ENCODE measurements at places on chromosomes 7 and 10.

GRCh38 chr10:112526139-112526538 is 79.1 kb downstream of the VTI1A start:
- no peak for DNase-seq

- DNase-seq, result no peak
Measured at GRCh38 chr7:76008156-76008687, 13.8 kb upstream of the TMEM120A start.

GRCh38 chr7:121714559-121715303 is 158.2 kb upstream of the PTPRZ1 start:
- DNase-seq, result no peak

DNA sequence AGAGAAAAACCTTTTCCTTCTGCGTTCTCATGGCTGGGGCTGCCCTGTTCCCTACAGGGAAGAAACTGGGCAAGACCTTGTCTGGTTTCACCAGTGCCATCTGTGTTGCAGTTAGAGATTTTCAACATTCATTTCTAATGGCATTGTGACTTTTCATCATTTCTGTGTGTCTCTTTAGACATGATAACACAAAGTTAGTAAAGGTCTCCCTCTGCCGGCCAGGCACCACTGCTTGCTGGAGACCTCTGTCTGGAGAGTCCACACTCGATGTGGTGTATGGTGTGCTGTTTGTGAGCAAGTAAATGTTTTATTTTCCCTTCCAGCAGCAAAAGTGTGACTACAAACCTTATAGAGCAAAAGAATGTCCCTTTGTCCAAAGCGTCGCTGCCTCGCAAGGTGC is 213.5 kb downstream of the PAXIP1 start:
- no peak for DNase-seq

DNA sequence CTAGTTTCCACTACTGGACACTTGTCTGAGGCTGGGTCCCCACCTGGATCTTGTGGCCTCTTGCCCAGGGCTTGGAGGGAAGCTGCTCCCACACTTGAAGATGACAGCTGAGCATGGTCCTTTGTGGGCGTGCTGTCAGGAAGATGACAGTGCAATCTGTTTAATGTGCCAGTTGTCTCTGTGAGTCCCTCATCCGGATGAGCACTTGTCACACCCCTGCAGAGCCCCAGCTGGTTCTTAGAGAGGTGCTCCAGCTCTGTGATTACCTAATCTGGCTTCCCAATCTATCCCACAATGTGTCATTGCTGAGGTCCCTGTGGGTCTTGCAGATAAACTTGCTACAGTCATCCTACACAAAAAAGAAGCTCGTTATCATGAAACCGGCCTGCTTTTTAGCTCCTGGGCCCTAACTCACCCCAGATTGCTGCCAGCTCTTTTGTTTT is 34.8 kb upstream of the CCSER2 start:
- DNase-seq, result no peak

DNA sequence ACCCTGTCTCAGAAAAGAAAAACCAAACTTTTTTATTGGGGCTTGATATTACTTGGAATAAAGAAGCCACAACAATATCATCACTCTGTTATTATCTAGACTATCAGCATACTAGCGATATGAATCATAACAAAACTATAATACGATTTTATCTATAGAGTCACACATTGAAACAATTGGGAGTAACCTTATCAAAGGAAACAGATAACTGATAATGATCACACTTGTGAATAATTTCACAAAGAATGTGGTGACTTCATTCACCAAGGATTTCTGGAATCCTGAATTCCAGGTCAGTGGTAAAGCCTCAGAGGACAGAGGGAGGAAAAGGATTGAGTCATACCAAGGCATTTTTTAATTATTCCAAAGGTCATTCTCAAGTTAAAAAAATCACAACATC is 32.1 kb upstream of the NMT2 start:
- no peak for DNase-seq

DNA sequence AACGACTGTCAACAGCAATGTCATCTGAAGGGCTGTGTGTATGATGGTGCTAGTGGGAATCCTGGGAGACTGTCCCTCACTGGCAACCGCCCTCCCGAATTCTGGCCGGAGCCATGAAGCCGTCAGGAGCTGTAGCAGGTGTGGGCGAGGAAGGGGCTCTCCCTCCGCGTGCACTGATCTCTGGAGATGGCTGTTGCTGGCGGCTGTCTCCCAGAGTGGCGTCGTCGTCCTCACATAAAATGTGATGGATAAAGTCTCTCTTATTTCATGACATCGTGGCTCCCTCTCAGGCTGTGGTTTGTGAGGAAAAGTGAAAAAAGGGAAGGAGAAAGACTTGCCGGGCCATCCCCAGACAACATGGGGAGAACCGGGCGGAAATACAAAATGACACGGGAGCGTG is 216.5 kb downstream of the DNAJB6 start:
- no peak for DNase-seq

GRCh38 chr7:45215601-45216062 is 58.0 kb downstream of the RAMP3 start:
- no peak for DNase-seq

- no peak for DNase-seq
Measured at GRCh38 chr10:70890917-70891431, 2.6 kb upstream of the PCBD1 start.

DNA sequence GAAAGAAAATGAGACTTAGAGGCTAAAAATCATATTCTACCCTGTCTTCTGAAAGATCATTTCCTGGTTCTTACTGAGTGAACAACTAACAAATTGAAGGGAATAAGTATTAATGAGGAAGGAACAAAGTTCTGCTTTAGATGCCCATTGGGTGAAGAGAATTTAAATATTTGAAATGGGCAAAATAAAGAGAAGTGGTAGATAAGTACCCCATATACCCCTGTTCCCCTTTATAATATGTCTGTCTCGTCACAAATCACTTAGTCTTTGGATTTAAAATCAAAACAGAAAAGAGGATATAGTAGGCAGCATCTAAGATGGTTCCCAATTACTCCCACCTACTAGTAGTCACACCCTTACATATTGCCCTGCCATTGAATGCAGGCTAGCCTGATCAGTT is 13.2 kb downstream of the TES start:
- DNase-seq, result no peak

DNA sequence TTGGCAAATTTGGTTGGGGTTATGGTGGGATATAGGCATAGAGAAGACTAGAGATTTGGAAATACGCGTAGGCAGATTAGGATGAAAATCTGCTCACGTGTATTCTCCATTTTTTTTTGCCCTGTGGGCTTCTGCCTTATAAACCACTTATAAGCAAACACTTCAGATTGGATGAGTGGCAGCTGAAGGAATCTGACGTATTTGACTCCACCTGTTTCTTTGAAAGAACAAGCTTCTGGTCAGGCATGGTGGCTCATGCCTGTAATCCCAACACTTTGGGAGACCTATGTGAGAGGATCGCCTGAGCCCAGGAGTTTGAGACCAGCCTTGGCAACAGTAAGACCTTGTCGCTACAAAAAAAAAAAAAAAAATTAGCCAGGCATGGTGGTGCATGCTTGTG is 5.1 kb downstream of the STK31 start:
- no peak for DNase-seq

DNA sequence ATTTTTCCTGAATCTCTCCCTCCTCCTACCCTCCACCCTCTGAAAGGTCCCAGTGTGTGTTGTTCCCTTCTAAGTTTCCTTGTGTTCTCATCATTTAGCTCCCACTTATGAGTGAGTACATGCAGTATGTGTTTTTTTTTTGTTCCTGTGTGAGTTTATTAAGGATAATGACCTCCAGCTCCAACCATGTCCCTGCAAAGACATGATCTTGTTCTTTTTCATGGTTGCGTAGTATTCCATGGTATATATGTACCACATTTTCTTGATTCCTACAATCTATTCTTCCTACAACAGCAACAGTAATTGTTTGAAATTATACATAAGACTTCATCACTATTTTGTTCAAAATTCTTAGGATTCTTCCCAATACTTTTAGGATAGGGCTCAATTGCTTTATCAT is 1117.8 kb downstream of the GATA3 start:
- no peak for DNase-seq

DNA sequence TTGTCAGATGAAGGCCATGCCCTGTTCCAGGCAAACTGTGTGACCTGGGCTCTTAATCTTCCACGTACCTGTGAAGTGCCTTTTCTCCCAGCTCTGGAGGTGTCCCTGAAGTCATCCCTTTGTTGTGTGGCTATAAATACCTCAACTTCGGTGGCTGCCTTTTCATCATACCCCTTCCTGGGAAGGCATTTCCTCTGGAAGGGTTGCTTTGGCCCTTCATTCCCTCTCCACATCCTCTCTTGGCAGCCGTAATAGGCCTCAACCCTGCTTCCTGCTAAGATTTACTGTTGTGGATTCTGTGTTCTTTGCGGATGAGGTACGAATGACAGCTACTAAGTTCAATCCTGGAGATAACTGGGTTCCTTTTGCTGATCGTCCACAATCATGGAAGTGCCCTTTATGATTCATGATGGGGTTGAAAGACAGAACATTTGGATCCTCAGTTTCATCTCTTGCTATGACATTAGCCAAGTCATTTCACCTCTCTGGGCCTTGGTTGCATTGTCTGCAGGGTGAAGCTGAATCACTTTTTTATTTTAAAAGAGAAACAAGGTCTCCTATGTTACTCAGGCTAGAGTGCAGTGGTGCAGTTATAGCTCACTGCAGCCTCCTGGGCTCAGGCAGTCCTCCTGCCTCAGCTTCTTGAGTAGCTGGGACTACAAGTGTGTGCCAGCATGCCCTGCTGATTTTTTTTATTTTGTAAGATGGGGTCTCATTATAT is 23.6 kb downstream of the FKBP6 start:
- DNase-seq, result no peak

DNA sequence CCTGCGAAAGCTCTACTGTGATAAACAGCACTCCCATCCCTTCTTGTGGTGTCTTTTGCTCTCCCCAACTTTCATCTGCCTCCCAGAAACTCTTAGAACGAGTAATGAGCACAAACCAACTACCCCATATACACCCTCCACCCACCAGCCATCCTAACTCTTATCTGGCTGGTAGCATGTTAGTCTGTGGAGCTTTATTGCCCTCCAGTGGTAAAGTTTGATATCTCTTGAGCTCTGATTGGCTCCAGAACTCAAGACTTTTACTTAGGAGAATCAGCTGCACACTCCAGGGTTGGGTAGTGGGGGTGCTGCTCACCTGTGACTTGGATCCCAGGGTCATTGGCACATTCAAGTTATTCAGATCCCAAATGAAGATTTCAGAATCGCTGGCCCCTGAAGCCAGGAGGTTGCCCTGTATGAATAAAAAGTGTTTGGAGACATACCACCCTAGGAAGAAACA is 10.9 kb downstream of the SEC31B start:
- DNase-seq, result peak; percentile 54

- DNase-seq, result peak; percentile 36
Measured at GRCh38 chr7:142188154-142188553, 69.7 kb downstream of the PRSS58 start.

- DNase-seq, result no peak
Measured at GRCh38 chr7:34153656-34154270, 248.4 kb downstream of the BMPER start.

DNA sequence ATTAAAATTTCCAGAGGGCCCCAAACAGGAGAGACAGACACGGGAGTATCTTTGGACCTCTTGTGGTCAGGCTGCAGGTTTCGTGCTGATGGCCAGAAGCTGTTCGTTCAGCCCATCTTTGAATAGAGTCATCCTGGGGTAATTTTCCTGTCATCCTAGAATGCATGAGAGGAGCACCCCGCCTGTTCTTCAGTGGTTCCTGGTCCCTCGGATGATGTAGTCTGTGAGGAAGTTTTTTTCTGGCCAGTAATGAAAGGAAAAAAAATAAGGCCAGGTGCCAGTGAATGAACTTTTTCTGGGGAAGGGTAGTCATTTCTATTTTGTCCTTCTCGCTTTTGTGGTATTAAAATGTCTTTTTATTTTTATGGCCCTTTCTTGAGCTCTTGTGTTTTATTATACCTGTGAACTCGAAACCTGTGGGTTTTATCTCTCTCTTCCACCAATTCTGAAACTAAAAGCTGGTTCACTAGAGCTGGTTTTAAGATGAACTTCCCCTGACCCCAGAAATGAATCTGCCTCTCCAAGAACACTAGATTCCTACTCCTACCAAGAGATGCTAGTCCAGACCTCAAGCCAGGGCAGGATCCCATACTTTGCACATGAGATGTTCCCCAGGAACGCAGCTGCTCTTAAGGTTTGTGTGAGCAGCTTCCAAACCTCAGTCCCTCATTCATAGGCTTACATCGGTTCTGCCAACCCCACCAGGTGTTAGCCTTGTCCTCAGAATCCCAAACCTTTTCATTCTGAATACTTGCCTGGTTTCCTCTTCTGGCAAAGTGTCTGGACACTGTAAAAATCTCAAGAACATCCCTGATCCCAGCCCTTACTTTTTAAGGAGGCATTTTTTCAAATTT is 15.4 kb upstream of the MEST start:
- DNase-seq, result no peak

DNA sequence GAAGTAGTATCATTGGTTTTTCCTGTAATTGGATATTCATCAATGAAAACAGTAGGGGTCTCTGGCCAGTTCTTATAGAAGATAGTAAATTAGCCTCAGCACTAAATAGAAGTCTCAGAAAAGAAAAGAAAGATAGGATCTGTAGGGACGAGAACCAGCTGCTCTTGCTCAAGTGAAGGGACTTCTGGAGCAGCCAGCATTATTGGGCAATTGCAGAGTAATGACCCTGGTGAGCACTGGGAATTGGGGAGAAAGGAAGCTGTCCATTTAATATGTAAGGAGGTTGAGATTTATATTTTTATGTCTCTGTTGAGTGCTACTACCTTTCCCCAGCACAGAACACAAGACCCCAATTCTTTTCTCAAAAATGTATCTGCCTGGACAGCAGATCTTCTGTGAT is 61.2 kb upstream of the WNT16 start:
- no peak for DNase-seq

DNA sequence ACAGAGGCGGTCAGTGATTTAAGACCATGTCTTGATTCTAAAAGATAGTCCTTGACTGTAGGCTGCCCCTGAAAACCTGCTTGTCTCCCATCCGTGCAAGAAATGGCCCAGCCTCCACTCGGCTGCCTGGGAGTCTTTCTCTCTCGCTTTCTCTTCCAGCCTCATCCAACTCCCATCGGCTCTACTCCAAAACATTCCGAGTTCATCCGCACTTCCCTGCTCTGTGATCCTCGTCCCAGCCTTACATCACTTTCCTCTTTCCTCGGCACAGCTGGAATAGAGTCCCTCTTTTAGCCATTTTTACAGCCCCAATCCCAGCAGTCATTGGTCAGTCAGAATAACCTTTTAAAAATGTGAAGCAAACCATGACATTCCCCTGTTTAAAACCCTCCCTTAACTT is 135.1 kb downstream of the TAX1BP1 start:
- DNase-seq, result no peak

- DNase-seq, result no peak
Measured at GRCh38 chr7:88200261-88200660, 19.6 kb downstream of the SRI start.

GRCh38 chr10:100579261-100580090 is 43.7 kb downstream of the HIF1AN start:
- no peak for DNase-seq

DNA sequence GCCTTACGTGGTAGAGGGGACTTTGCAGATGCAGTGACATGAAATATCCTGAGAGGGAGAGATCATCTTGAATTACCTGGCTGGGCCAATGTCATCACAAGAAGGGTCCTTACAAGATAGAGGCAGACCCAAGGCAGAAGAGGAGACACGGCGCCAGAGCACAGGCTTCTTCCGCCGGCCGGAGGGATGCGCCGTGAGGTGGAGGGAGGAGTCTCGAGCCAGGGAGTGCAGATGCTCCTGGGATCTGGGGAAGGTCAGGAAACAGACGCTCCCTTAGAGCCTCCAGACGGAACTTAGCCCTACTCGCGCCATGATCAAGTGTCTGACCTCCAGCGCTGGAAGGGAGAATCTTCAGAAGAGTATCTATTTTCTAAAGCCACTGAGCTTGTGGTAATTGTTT is 304.8 kb downstream of the GLRX3 start:
- no peak for DNase-seq
